Posterior cingulate gyrus (tissue), 11 donors: ENCODE measurements at places on chromosomes 6 and 20.

DNA sequence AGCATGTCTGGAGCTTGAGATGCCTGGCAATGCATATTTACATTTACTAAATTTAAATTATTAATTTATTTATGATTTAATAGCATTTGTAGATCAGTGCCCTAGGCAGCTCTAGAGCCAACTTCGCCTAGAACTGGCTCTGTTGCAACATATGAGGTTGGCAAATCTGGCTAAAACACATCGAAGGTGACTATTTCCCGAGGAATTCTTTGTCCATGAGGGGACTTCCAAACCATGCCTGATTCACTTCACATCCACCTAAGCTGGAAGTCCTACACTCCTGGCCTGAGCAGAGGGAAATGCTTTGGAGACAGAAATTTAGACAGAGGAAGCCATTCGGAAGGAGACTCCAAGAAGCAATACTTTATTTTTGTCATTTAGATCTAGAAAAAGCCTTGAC lies 211.0 kb upstream of the ARG1 start:
- DNase-seq: no peak

DNA sequence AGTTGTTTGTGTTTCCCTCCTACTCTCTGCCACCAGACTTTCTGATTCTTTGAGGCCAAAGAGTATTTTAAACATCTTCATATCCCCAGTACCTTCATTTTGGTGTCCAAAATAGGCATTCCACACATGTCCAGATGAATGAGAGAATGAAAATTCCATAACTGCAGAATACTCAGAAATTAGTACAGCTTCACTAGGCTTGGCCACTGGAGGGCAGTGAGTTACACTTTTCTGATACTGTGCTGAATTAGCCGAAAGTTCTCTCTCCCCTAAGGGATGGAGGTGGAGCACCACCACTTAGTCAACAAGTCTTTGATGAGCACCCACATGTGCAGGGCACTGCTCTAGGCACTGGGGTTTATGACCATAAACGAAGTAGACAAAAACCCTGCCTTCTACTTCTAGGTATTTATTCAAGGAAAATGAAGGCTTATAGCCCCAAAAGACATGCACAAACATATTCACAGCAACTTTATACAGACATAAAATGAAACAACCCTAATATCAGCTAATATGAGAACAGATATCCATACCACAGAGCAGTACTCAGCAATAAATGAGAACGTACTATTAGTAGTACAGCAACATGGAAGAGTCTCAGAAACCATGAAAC lies 46.1 kb upstream of the TMEM217 start:
- DNase-seq: no peak

GRCh38 chr20:63004607-63005364 lies 2.0 kb downstream of the BHLHE23 start:
- no peak for DNase-seq

- no peak for DNase-seq
These were observed 659.2 kb downstream of the HDGFL1 start for GRCh38 chr6:23228439-23229024.

- DNase-seq: no peak
These were observed 489.3 kb upstream of the FLRT3 start for GRCh38 chr20:14826543-14827313.

GRCh38 chr6:42923666-42924065 lies 5.6 kb upstream of the CNPY3 start:
- DNase-seq: no peak

DNA sequence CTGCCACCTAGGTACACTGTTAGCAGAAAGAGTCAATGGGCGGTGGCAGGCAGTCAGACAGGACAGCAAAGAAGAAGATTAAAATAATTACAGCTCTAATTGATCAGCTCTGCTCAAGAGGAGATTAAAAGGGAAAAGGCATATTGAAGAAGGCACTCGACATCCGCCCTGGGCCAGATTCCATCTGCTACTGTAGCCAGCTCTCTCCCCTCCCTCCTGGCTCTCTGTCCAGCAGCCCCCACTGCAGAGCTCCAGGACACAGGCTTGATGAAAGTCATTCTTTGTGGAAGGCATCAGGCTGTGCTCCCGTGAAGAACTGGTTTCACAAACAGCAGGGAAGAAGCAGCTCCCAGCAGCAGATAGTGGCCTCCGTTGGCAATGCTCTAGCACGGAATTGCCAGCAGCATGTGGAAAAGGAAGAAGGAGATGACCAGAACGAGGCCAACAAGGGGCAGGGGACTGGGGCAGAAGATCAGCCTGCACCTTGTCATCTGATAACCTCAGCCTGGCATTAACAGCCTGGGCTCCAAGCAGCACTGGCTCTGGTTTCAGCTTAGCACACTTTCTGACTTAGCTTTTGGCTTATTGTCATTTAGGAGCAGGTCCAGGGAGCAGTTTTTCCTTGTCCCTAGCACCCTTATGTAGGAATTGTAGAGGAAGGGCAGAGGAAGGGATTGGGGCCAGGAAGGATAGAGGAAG lies 465.9 kb downstream of the KIF16B start:
- DNase-seq: peak; percentile 3

DNA sequence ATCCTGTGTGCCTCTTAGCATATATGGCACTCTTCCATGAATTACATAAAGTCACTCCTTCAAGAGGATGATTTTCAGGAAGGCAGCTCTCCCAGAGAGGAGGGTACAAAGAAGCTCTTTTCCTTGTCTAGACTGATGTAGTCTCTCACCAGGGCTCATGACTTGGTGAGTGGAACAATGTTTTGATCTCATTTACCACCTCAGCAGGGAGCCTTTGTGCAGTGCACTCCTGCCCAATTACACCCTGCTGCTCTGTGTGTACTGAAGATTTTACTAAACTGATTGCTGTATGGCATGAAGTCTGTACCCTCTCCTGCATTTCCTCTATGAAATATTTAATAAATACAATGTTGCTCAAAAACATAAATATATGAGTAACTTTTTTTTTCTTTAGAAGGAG lies 598.3 kb upstream of the HS3ST5 start:
- no peak for DNase-seq

DNA sequence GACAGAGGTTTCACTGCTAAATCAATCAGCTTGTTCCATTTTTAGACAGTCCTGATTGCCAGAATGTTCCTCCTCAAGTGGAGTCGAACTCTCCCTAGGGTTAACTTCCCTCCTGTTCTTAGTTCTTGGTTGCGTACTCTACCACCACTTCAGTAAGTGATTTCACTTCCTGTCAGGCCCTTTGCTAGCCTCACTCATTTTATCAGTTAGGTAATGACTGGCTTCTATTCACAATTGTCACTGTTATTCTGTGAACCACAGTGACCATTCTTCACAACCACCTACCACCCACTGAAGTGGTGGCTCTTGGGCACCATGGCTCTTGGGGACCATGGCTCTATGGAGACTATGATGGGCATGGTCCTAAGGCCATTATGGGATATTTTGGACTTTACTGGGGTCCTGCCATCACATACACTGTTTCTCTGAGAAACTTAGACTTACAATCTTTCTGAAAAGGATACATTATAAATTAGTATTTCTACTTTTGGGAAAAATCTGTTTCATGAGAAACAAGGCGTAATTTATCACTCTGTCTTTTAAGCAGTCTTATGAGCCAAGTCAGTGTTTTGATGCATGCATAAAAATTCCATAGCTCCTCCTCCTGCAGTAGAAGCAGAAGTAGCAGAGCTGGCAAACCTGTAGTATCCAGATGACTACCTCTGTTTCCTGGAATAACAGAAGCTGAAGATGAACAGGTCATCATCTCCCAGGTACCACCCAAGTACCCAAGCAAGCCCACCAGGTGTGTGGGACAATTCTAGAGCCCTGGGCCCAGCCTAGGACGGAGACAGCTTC lies 66.3 kb downstream of the ATXN1 start:
- no peak for DNase-seq

DNA sequence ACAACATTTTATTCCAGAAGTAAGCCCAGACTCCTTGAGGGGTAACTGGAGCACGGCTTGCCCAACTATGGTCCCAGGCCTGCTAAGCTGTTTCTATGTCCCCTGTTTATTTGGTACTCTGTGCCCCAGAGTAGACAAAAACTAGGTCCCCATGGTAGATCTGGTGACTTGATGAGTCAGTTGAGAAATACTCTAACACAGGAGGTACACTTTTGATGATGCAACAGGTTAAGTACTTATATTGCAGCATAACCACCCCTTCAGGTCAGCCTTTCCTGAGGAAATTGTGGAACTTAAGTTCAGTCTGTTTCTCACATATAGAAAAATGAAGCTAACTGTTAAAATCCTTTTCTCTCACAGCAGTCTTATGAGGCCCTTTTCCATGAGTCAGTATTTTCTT lies 19.6 kb downstream of the TTPAL start:
- no peak for DNase-seq

DNA sequence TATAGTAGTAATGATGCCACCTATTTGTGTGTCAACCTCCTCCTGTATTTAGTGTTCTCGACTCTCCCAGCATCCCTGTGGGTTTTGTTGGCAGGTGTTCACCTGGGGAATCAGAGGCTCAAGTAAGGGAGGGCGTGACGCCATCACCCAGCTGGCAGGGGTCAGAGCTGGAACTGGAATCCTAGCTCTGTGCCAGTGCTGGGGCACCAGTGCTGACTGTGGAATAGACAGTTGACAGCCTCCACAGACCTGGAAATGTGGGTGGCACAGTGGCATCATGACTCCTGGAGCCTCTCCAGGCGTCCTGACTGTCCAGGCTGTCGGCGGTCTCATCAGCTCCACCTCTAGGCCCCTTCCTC lies 102.8 kb downstream of the SYCP2 start:
- no peak for DNase-seq

GRCh38 chr6:108368431-108369030 lies 73.7 kb downstream of the AFG1L start:
- DNase-seq: no peak

- DNase-seq: no peak
These were observed 36.2 kb upstream of the SCUBE3 start for GRCh38 chr6:35177596-35177995.

- DNase-seq: no peak
These were observed 333.5 kb downstream of the NRN1 start for GRCh38 chr6:5673019-5673790.

- DNase-seq: no peak
These were observed 74.6 kb downstream of the ATG5 start for GRCh38 chr6:106250953-106251352.

- DNase-seq: no peak
These were observed 130.7 kb downstream of the DHX35 start for GRCh38 chr20:39092733-39093410.

- no peak for DNase-seq
These were observed 748.2 kb upstream of the ADGRB3 start for GRCh38 chr6:67886840-67887292.

DNA sequence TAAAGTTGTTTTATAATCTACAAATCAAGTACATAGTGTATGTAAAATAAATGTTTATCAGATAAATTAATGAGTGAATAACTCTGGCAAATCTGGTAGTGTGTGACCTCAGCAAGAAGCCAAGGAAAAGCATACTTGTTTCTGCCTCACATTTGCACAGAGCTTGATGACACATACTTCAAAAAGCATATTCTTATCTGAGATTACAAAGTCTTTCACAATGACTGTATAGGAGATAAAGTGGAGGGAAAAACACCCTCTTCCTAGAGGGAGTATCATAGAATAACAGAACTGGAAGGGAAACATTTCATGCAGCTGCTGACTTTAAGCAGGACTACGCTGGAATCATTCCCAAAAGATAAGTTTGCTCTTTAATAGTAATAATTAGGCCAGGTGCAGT lies 28.1 kb upstream of the AKAP7 start:
- DNase-seq: no peak

- no peak for DNase-seq
These were observed 122.2 kb downstream of the KIF13A start for GRCh38 chr6:17865243-17865642.

GRCh38 chr20:56722042-56722441 lies 92.9 kb downstream of the TFAP2C start:
- DNase-seq: peak; percentile 31

- no peak for DNase-seq
These were observed 3.5 kb downstream of the COL9A3 start for GRCh38 chr20:62820208-62820961.

GRCh38 chr6:113858480-113859348 lies 1.6 kb downstream of the MARCKS start:
- DNase-seq: peak; percentile 94

GRCh38 chr6:15426395-15426794 lies 180.5 kb downstream of the JARID2 start:
- DNase-seq: no peak

DNA sequence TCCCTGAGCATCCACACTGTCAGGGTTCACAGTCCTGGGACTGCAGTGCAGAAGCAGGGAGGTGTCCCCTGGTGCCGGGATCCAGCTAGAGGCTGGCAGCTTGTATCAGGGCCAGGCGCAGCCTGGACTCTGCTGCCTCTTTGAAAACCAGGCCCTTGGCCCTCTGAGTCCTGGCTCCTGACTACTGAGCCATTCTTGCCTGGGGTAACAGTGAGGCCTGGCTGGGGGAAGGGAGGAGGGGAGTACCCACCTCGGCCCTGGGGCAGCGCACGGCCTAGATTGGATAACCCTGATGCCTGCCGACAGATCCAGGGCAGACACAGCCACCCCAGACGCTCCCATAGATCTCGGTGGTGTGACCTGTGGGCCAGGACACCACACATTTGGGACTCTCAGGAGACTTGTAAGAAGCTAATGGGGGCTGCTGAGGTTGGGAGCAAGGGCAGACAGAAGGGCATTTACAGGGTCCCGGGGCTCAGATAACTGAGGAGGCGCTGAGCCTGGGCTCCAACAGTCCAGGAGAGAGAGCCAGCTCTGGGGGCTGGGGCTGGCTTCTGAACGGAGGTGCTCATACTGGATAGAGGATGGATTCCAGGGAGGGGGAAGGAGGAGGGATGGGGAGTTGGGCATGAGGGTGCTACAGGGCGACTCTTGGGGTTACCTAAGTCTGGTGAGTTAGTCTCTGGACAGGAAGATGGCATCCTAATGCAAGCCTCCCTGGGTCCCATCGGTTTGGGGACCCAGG lies 30.5 kb downstream of the SPDEF start:
- no peak for DNase-seq

GRCh38 chr6:158050107-158050735 lies 68.6 kb downstream of the SYNJ2 start:
- DNase-seq: peak; percentile 8

DNA sequence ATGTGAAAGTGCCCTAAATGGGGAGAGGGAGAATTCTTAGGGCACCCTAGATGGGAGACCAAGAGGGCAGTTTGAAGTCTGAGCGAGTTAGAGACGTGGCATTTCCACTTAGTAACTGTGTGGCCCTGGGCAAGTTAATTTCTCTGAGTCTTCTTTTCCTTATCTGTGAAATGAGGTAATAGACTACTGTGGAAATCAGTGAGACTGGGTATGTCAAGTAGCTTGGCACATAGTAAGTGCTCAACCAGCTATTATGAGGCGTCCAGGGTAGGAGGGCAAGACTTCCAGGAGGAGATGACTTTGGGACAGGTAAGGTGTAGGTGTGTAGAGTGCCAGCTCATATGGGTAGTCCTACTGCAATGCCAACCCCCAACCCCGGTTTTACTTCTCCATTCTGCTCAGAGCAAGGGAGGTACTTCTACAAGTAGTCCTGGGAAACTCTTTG lies 770 bp downstream of the KIF3B start:
- DNase-seq: no peak

- DNase-seq: no peak
These were observed 55.5 kb downstream of the FOXC1 start for GRCh38 chr6:1665214-1665613.
